ENCODE measurements at places on chromosomes 7 and 10.

GRCh38 chr7:97024209-97025129 is at the start of gene DLX5:
Gene DLX5, minus strand, starts transcription at chr7:97024831. Its CDS starts 208 bp downstream, at chr7:97024623.
- no peak for DNase-seq

- DNase-seq: no peak
Observed at GRCh38 chr7:81366546-81366945, 403.3 kb downstream of the HGF start.

DNA sequence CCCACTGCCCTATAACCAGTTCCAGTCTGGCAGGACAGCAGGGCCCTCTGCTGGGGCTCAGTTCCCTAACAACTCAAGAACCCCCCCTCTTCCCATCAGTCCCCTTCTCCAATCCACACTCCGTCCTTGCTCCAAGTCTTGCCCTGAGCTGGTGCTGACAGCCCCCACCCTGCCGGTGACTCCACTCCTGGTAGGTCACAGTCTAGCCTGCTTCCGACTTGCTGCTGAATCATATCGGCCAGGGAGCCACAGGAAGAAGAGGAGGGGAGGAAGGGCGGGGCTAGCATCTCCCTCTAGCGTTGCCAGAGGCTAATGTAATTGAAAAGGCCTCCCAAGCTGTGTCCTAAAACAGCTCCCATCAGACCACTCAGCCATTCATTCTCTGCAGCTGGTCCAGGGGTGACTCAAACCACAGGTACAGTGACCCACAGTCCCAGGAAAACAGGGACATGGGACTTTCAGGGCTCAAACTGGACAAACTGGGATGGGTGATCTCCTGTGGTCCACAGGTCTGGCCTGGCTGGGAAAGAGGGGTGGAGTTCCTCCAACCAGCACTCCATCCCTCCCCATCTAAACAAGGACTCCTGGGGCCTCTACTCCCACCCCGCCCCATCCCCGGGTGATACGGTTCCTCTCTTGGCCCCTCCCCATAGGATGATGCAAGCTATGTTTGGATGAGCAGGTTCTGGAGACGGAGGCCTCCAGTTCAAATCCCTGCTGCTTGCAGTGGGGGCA is 158.8 kb downstream of the SH3PXD2A start:
- no peak for DNase-seq

DNA sequence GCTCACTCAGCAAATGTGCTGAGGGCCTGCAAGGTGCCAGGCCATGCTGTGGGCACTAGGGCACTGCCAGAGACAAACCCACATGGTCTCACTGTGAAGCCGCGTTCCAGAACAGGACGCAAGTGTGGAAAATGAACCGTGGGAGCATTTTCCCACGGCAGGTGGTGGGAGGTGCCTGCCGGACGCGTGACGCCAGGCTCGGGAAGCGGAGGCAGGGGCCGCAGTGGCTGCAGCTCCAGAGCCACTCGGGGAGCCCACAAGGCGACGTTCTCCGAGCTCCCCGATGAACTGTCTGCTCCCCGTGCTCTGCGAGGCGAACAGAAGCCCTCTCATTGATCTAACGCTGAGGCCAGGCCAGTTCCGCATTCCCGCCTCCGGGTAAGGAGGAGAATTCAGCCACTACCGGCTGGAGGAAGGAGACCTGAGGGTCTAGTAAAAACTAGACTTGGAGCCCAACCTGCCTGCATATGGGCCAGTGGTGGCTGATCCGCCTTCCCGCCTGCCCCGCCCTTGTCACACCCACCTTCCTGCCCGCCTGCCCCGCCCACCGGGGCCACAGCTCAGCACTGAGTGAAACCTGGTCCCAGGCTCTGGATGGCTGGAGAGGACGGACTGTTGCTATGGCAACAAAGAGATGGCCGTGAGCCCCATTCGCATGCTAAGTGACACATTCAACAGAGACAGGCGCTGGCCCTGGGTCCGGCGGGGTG is 13.1 kb downstream of the ADGRA1 start:
- DNase-seq: no peak

DNA sequence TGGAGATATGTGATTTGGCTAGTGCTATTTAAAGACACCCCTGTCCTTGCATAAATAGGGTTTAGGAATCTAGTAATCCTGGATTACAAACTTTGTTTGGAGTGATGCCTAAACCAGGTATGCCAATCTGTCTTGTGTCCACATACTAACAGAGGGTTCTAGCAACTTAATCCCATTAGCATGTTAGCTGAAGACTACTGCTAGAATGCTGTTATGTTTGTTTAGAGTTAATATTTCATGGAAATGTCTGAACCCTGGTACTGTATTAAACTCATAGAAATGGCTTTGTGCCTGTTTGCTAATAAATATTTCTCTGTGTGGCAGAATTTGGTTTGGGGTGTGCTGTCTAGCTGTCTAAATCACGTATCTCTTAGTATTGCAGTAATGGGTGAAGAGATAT is 150.8 kb downstream of the PFKFB3 start:
- DNase-seq: no peak

- DNase-seq: no peak
Observed at GRCh38 chr10:61765176-61766087, 102.7 kb downstream of the CABCOCO1 start.

DNA sequence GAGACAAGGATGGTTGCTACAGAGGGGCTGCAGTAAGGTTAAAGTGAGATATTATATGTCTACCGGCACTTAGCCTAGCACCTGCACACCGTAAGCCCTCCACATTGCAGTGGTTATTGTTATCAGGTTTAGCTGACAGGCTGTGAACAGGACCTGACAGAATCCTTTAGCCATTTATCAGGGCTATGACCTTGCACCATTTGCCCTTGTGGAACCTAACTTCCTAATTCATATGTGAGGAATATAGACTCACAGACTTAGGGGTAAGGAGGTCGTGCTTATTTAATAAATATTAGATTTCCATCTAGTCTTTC is 10.1 kb downstream of the NCOA4 start:
- DNase-seq: no peak

DNA sequence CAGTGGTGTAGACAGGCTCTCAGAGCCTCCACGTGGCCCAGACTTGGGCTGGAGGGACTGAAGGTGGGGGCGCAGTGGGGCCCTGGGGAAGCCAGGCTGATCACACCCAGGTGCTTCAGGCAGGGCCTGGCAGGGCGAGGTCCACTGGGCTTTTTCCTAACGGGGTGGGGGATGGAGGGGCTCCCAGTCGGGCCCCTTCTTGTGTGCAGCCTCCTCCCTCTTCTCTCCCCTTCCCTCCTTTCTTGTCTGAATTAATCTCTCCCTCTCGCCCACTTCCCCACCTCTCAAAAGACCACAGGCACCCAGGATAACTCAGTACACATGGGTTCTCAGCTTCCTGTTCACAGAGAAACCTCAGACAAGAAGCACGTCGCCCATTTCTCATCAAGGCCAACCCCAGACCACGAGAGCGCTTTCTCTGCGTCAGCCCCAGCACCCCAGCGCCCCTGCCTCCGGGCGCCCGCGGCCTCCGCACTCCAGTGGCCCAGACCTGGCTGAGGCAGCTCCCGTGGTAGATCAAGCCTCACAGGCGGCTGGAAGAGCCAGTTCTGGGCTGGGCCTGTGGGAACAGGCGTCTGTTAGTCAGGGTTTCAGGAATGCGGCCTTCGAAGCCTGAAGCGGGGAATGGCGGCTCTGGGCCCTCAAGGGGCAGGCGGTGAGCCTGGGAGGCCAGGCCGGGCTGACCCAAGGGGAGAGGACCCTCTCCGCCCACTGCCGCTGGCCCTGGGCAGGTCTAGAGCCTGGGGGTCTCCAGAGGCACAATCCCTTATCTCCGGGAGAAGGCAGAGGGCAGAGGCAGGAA is 50.6 kb downstream of the PWWP2B start:
- DNase-seq: no peak

- no peak for DNase-seq
Observed at GRCh38 chr10:103896225-103896624, 21.8 kb downstream of the STN1 start.

DNA sequence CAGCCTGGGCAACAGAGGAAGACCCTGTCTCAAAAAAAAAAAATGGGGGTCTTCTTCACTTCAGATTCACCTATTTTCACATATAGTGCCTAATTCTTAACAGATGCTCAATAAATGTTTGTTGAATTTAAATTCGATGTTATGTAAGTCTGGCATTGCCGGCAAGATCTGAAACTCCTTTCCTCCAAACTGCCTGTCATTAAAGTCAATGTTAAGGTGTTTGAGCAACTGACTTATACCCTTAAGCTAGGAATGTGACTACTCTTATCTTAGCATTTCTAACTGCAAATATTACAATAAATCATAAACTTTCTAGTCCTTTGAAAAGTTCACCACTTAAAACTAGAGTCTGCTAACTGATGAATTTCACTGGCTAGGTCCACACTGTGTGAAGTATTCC is 95.2 kb downstream of the NRP1 start:
- no peak for DNase-seq

DNA sequence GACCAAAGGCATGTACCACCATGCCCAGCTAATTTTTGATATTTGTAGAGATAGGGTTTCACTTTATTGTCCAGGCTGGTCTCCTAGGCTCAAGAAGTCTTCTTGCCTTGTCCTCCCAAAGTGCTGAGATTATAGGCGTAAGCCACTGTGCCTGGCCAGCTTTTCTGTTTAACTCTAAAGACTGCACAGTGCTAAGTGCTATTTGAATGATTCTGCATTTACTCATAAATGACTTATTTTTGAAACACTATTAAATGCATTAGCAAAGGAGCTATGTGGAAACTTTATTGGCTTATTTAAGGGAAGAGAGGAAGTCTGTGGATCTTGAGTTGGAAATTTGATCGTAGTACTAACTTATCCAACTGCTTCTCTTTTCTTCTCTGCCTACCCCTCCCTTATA is 89.1 kb downstream of the NT5C2 start:
- DNase-seq: no peak

DNA sequence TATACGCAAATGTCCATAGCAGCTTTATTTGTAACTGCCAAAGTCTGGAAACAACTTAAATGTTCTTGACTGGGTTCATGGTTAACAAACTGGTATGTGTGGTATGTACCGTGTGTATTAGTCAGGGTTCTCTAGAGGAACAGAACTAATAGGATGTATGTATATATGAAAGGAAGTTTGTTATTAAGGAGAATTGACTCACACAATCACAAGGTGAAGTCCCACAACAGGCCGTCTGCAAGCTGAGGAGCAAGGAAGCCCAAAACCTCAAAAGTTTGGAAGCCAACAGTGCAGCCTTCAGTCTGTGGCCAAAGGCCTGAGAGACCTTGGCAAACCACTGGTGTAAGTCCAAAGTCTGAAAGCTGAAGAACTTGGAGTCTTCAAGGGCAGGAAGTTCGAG is 66.8 kb downstream of the TMEM168 start:
- no peak for DNase-seq

DNA sequence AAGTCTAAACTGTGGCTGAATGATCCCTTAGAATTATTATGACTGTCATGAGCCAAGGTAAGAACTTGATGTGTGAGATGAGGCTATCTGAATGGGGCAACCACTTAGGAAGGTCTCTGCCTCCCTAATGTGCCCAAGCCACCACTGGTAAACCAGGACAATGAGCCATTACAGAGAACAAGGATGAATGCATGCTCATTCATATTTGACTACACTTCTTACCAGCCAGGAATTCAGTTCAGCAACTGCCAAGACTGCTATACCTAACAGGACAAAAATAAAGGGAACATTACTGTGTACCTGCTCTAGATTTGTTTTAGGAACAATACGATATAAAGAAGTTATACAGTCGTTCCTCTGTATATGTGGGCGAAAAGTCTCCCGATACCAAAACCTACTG is 23.0 kb downstream of the MPP7 start:
- no peak for DNase-seq

GRCh38 chr10:23614483-23614882 is 175.6 kb downstream of the OTUD1 start:
- no peak for DNase-seq

DNA sequence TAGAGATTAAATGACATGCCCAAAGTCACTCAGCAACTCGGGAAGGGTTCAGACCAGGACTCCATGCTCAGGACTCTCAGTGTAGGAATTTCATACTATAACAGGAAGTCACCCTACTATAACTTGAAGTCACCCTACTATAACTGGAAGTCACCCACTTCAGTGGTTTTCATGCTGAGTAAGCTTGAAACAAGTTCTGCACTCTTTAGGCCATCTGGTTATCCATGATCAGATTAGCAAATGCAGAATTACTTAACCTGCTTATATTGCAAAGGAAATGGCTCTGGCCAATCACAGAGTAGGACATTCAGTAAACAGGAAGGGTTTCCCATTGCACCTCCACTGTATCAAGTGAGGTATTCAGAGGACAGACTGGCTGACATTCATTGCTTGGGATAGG is 1240.4 kb downstream of the GATA3 start:
- no peak for DNase-seq

GRCh38 chr10:121851786-121852185 is 76.0 kb downstream of the ATE1 start:
- no peak for DNase-seq

GRCh38 chr10:72308320-72308987 is 34.7 kb downstream of the DDIT4 start:
- no peak for DNase-seq

GRCh38 chr7:64180989-64181388 is 26.0 kb upstream of the ZNF735 start:
- no peak for DNase-seq

- DNase-seq: no peak
Observed at GRCh38 chr7:131354390-131354789, 26.7 kb downstream of the MKLN1 start.

GRCh38 chr10:14543046-14543903 is 212.6 kb upstream of the FRMD4A start:
- DNase-seq: no peak

DNA sequence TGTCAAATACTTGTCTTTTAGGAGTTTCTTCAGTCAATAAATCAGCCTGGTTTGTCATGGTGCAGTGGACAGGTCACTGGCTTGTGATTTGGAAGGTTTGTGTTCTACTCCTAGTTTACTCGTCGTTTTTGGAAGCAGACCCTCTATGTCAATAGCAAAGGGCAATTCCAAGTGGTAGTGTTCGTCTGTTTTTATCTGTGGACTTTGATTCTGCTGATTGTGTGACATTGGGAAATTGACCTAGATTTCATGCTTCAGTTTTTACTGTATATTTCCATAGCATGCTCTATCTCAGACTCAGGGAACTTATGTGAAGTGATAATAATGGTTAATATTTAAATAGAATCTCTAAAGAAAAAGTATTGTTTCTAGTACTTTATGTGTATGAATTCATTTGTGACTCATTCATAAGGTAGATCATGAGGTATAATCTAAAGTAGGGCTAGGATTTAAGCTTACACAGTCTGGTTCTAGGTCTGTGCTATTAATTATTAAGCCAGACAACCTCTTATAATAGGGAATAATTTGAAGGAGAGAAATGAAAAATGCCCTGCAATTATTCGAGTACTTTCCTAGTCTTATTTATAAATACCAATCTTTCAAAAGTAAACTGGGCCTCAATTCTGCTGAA is 198.1 kb downstream of the REEP3 start:
- DNase-seq: no peak

Data from omental fat pad (tissue), 4 donors.